ENCODE measurements at places on chromosomes 4 and X.

DNA sequence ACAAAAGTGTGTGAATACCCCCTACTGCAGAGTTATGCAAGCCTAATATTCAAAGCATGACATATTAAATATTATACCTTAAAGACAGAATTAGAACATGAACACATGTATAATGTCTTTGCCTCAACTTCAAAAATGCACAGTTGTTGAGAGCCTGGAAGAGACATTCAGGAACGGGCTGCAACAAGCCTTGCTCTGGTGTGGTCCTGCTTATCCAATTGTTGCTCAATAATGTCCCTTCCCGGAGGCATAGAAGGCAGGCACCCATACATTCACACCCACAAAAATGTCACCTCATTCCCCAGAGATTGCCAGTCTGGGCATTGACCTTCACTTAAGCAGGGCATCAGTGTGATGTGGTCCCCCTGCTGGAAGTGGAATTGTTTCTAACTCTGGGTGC is 238.8 kb downstream of the CBR4 start:
- no peak for DNase-seq

GRCh38 chrX:128807367-128807766 is 715.9 kb downstream of the SMARCA1 start:
- peak; percentile 8 for DNase-seq

DNA sequence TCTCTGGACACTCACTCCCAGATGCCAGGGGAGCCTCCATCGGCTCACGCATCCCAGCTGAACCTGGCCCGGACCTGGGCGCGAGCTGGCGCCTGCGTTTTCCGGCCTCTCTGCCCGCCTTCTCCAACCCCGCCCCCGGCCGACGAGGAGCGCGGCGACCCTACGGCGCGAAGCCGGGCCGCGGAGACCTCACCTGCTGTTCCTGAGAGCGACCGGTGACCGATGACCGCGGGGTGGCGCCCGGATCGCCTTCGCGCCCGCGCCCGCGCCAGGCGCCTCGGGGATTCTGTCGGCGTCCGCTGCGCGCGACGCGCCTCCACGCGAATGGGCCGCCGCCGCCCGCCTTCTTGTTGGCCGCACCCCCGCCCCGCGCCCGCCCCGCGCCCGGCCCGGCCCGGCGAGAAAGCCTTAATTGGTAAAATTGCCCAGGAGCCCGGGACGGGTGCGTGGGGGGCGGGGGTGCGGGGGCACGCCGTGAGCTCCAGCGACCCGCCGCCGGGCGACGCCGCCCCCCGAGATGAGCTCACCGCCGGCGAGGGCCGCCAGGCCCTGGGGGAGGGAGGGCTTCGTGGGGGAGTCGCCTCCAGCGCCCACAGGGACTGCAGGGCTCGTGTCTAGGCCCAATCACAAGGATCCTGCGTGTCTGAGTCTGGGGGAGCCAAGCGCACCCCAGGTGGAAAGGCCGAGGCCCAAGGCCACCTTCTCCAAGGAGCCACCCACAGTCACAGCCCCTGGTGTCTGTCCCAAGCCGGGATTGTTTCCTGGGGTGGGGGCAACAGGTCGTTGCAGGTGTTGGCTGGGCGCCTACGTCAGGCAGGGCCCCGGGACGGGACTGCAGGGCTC is at the start of gene FLNA:
Gene FLNA, minus strand, starts transcription at position 322 of the 843 bp plus-strand sequence. CDS start 3,389 bp downstream, outside the sequence.
- DNase-seq, result peak; percentile 80

GRCh38 chr4:112513971-112514646 is 1.9 kb downstream of the NEUROG2 start:
- DNase-seq, result no peak

DNA sequence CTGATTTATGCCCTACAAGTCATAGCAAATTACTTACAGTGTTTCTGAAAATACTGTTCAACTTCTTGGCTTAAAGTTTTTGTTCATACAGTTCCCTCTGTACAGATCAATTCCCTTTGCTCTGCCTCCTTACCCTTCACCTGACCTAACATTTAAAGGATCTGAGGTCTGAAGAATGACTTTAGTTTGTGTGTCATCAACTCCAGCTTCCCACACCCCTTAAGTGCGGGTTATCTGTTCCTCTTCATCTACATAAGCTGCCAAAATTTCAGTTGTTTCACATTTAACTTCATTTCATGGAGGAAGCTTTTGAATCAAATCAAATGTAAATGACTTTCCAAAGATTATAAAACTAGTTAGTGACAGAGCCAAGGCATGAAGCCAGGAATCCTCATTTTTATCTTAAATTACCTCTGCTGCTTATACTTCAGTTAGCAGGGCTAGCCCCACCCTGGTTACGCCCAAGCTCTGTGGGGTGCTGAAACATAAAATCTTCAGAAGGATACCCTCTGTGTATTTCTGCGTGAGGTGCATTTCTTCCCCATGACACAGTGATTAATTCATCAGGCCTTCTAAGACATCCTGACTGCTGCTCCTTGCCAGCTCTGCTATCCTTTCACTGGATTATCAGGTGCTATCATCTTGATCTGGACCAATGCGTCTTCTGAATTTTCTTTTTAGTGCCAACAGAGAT is 16.5 kb downstream of the CXCL1 start:
- DNase-seq, result no peak

GRCh38 chr4:19386786-19387185 is 864.9 kb upstream of the SLIT2 start:
- no peak for DNase-seq

DNA sequence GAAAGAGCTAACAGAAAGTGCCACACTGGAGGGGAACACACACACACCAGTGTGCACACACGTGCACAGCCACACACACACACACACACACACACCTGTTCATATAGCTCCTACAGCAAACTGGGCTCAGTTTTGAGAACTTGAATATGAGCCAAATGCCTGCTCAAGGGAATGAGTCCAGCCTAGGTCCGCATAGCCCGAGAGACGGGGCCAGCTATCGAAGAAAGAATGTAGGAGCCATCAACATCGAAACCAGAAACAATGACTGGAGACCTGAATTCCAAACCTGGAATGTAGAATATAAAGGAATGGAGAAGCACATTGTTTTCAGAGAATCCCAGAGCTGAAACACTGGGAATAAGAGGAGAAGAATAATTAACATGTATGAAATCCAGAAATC is 37.6 kb upstream of the ERVMER34-1 start:
- DNase-seq, result no peak

GRCh38 chr4:70192895-70193294 is 2.6 kb upstream of the ODAM start:
- no peak for DNase-seq

DNA sequence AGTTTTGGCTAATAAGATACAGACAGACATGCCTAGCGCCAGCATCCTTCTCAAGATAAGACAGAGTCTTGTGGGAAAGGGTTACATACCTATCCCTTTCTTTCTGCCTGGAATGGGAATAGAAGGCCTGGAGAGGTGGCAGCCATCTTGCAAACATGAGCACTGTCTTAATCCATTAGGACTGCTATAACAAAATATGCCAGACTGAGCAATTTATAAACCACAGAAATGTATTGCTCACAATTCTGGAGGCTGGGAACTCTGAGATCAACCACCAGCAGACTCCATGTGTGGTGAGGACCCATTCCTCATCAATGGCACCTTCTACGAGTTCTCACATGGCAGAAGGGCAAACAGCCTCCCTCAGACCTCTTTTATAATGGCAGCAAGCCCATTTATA is 26.5 kb upstream of the NEIL3 start:
- no peak for DNase-seq

GRCh38 chrX:39750256-39750790 is 347.4 kb downstream of the BCOR start:
- DNase-seq, result no peak

DNA sequence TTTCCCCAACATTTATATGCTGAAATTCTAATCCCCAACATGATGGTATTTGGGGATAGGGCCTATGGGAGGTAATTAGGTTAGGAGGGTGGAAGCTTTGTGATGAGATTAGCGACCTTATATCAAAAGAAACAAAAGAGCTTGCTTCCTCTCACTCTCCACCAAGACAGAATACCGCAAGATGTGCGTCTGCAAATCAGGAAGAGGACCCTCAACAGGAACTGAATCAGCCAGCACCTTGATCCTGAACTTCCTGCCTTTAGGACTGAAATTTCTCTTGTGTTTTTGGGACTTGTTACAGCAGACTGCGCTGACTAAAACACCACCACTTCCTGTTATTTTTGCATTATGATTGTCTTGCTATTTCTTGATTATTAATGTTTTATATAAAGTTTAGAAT is 1889.4 kb downstream of the C4orf33 start:
- no peak for DNase-seq

DNA sequence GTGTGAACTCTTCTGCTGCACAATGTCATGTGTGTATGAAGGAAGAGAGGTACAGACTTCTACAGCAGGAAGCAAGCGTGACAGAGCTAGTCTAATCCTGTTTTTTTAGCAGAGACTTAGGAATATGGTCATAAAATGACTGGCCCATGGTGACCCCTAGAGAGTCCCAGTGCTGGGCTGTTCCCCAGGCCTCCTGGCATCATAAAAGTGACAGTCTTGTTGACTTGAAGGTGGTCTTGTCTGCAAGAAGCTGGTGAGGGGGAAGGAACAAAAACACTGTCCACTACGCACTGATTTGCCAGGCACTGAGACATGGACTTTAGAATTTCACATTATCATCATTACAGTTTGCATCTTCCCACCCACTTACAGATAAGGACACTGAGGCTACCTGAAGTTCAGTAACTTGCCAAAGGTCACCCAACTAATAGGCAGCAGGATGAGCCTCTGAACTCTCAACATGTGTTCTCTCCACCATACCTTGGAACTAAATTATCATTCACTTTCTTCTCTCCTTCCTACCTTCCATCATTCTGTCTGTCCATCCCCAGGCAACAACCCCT is 63.0 kb downstream of the HADH start:
- DNase-seq, result no peak

Measured in WERI-Rb-1 (cell line).